ENCODE measurements at places on chromosomes 2 and 18.

- no peak for DNase-seq
- H3K36me3 ChIP-seq, result no peaks in the 10 kb centered on the region
- peaks cover 5% of the 10 kb centered on the region for H3K4me1 ChIP-seq
- no peaks in the 10 kb centered on the region for H3K27me3 ChIP-seq
Measured at GRCh38 chr18:75135158-75135725, 73.7 kb downstream of the PTGR3 start.

GRCh38 chr2:61011678-61012077, 5.8 kb upstream of the PEX13 start:
- peaks cover 47% of the 10 kb centered on the region for H3K4me1 ChIP-seq
- no peaks in the 10 kb centered on the region for H3K36me3 ChIP-seq
- H3K4me3 ChIP-seq, result no peak overlapping the region
- DNase-seq, result no peak

DNA sequence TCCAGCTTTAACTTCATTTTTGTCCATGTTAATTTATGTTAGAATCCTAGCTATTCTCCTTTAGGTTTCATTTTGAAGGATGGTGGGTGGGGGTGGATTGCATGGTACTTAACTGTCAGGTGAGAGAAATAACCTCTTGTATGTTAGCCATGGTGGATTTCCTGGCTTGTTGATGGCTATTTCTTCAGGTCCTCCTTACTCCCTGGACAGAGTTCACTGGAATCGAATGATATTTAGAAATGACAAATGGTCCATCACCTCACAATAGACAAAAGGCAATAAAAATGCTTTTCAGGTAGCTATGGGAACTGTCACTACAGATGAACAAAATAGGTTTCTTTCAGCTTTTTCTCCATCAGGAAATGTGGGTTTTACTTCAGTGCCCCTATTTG, 91.7 kb downstream of the EML6 start:
- H3K27me3 ChIP-seq, result no peaks in the 10 kb centered on the region
- no peak overlapping the region for H3K4me3 ChIP-seq
- no peaks in the 10 kb centered on the region for H3K4me1 ChIP-seq
- H3K27ac ChIP-seq, result peak overlapping the region; percentile 67
- DNase-seq, result no peak
- no peaks in the 10 kb centered on the region for H3K36me3 ChIP-seq

GRCh38 chr2:67479261-67479660, 82.1 kb downstream of the ETAA1 start:
- H3K27me3 ChIP-seq, result no peaks in the 10 kb centered on the region
- no peaks in the 10 kb centered on the region for H3K4me1 ChIP-seq
- no peak overlapping the region for H3K4me3 ChIP-seq
- no peak overlapping the region for H3K27ac ChIP-seq

DNA sequence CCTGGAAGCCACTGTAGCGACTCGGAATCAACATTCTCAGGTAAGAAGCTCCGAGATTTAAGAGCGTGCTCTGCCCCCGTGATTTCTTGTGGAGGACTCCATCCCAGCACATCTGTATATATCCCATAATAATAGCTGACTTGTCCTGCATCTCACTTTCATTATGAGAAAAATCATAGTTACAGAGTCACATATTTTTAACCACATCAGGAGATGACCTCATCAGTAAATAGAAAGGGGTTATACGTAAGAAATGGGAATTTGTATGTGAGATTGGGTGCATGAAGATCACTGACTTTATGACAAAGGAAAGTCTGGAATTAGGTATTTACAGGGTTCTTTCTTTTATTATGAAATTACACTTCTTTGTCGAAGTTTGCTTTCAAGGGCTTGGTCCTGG, 16.4 kb upstream of the TMEM18 start:
- DNase-seq, result no peak
- no peaks in the 10 kb centered on the region for H3K27me3 ChIP-seq
- no peak overlapping the region for H3K27ac ChIP-seq

- H3K27ac ChIP-seq, result no peak overlapping the region
- H3K36me3 ChIP-seq, result peaks cover 98% of the 10 kb centered on the region
- no peaks in the 10 kb centered on the region for H3K4me1 ChIP-seq
- H3K27me3 ChIP-seq, result no peaks in the 10 kb centered on the region
- DNase-seq, result no peak
Measured at GRCh38 chr2:127321303-127321702, 27.4 kb upstream of the ERCC3 start.

DNA sequence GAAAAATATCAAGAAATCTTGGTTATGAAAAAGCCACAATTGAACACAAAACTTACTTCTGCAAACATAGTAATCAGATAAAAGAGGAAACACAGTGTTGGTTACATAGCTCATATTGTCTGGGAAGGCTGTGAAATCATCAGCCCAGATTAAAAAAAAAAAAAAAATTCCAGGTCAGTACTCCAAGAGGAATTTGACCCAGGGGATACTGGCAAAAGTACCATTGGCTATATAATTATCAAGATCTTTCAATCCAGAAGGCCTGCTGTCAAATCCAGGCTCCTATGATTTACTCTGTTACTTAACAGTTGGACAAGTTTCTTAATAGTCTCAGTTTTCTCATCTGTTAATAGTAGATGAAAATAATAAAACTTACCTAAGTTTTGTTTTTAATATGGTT, 12.9 kb upstream of the IKZF2 start:
- H3K27me3 ChIP-seq, result no peaks in the 10 kb centered on the region
- H3K4me1 ChIP-seq, result peaks cover 18% of the 10 kb centered on the region

DNA sequence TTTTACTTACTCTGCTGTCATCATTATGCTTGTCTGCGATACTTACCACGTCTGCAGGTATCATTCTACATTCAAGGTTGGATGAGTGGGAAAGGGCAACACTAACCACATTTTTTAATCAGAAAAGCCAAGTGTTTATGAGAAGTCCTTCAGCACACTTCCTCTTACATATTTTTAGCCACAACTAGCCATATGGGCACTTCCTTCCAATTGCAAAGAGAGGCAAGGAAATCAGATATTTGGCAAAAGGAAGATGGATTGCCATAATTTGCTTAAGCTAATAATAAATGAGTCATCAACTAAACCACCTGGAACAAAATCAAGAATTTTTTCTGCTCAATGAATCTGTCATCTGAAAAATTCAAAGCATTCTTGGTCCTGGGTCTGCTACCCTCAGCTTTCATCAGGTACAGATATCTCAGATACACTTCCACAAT, 16.7 kb upstream of the MRO start:
- no peaks in the 10 kb centered on the region for H3K4me1 ChIP-seq
- no peak overlapping the region for H3K27ac ChIP-seq
- DNase-seq, result no peak
- H3K27me3 ChIP-seq, result no peaks in the 10 kb centered on the region
- no peaks in the 10 kb centered on the region for H3K36me3 ChIP-seq

- no peak overlapping the region for H3K27ac ChIP-seq
- H3K4me1 ChIP-seq, result no peaks in the 10 kb centered on the region
- H3K4me3 ChIP-seq, result no peak overlapping the region
- H3K36me3 ChIP-seq, result no peaks in the 10 kb centered on the region
- H3K27me3 ChIP-seq, result no peaks in the 10 kb centered on the region
- DNase-seq, result no peak
Measured at GRCh38 chr2:71166812-71167211, 36.4 kb downstream of the MPHOSPH10 start.

GRCh38 chr18:45664824-45665763, 49.8 kb downstream of the SLC14A2 start:
- peak; percentile 6 for DNase-seq
- H3K4me1 ChIP-seq, result no peaks in the 10 kb centered on the region
- no peak overlapping the region for H3K4me3 ChIP-seq
- H3K27ac ChIP-seq, result no peak overlapping the region
- no peaks in the 10 kb centered on the region for H3K27me3 ChIP-seq

DNA sequence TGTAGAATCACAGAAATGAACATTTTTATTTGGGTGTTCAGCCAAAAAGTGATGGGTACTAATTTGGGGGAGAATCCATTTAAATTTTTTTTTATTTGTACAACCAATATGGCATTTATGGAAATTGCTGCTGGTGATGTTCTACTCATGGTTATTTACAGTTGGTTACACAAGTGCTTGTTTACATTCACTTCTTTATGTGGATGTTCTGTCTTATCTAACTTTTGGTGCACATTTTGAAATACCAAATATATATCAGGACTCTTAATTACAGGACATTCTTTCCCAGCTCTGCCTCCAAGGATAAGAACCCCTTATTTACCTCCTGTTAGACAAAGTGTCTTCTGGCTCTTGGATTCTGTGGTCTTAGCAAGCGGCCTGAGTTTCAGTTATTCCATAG, 35.2 kb downstream of the NEMP2 start:
- H3K4me1 ChIP-seq, result no peaks in the 10 kb centered on the region
- no peaks in the 10 kb centered on the region for H3K36me3 ChIP-seq
- no peak overlapping the region for H3K27ac ChIP-seq
- H3K4me3 ChIP-seq, result no peak overlapping the region
- no peaks in the 10 kb centered on the region for H3K27me3 ChIP-seq

- no peak overlapping the region for H3K4me3 ChIP-seq
- no peak for DNase-seq
- H3K27me3 ChIP-seq, result no peaks in the 10 kb centered on the region
- H3K36me3 ChIP-seq, result no peaks in the 10 kb centered on the region
Measured at GRCh38 chr2:70817284-70817954, 3.0 kb downstream of the CLEC4F start.

- H3K4me1 ChIP-seq, result no peaks in the 10 kb centered on the region
- no peak for DNase-seq
- H3K36me3 ChIP-seq, result no peaks in the 10 kb centered on the region
- no peak overlapping the region for H3K4me3 ChIP-seq
- H3K27ac ChIP-seq, result peak overlapping the region; percentile 29
- H3K27me3 ChIP-seq, result no peaks in the 10 kb centered on the region
Measured at GRCh38 chr18:8140841-8141501, 468.3 kb upstream of the RAB12 start.

GRCh38 chr2:18290386-18290785, 270.1 kb downstream of the RDH14 start:
- H3K27me3 ChIP-seq, result no peaks in the 10 kb centered on the region
- no peaks in the 10 kb centered on the region for H3K36me3 ChIP-seq
- no peaks in the 10 kb centered on the region for H3K4me1 ChIP-seq

DNA sequence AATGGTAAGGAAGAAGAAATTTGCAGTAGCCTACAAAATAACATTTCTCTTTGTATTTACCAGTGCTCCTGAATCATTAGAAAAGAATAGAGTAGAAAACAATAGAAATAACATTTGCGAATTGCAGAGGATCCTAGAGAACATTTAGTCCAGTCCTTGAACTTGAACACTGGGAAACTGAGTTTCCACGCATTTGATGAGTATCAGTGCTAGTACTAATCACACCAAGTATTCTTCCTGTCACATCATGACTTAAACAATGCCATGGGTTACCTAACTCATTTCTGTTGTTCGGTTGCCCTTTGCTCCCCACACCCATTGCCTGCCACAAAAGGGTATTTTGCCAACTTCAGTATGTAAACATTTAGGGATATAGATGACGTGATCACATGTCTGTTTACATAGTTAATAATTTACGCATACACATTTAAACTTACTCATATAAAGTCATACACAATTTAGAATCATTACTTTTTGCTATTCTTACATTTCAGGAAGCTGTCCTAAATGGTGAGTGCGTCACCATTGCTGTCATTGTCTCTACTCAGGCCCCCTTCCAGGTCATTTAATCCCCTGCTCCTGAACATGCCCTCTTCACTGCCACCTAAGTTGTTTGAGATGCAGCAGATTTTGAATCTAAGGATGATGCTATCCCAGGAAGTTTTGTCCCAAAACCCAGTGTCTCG, 42.3 kb downstream of the CRIM1 start:
- no peak for DNase-seq
- no peak overlapping the region for H3K27ac ChIP-seq

- DNase-seq, result no peak
- no peak overlapping the region for H3K4me3 ChIP-seq
- no peaks in the 10 kb centered on the region for H3K4me1 ChIP-seq
- H3K27ac ChIP-seq, result no peak overlapping the region
- H3K27me3 ChIP-seq, result no peaks in the 10 kb centered on the region
Measured at GRCh38 chr18:23956483-23956882, 58.1 kb upstream of the TTC39C start.
